ENCODE measurements at places on chromosomes 4 and X.

- DNase-seq, result no peak
These were observed 800.2 kb upstream of the TENM3 start for GRCh38 chr4:181443021-181443420.

- DNase-seq, result no peak
These were observed 7.8 kb downstream of the DIAPH2 start for GRCh38 chrX:96692454-96692853.

- no peak for DNase-seq
These were observed 26.7 kb upstream of the TBC1D19 start for GRCh38 chr4:26557164-26557563.

GRCh38 chr4:891747-892146 is 40.4 kb downstream of the GAK start:
- DNase-seq, result no peak

GRCh38 chrX:97400492-97400891 is 516.8 kb downstream of the RPA4 start:
- no peak for DNase-seq

GRCh38 chr4:154132406-154132805 is 343.5 kb upstream of the SFRP2 start:
- no peak for DNase-seq

- no peak for DNase-seq
These were observed 35.7 kb downstream of the ADH5 start for GRCh38 chr4:99052902-99053301.

GRCh38 chrX:111481896-111482295 is 29.5 kb upstream of the SERTM2 start:
- no peak for DNase-seq

DNA sequence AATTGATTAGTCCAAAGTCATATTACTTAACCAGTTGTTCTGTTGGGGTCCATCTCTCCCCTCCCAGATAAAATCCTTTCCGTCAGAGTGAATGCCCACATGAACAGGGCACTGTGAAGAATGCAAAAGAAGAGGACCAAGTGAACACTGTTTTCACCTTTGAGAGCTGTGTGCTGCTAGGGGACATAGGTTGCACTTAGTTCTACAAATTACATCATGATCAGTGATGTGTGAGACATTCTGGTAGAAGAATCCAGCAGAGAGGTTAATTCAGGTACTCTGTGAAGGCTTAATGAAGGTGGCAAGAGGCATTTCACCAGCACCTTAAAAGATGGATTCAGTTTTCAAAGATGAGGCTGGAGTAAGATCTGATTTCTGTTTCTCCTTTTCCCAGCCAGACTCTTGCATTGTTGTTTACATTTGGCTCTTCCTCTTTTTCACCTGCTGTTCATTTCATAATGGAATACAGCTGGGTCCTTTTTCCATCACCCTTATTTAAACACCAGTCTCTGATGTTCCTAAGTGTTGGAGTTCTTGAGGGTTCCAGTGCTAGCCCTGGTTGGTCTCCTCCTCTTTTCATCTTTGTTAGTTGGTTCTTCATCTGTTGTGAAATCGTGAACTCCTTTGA is 10.9 kb downstream of the GAB1 start:
- no peak for DNase-seq

DNA sequence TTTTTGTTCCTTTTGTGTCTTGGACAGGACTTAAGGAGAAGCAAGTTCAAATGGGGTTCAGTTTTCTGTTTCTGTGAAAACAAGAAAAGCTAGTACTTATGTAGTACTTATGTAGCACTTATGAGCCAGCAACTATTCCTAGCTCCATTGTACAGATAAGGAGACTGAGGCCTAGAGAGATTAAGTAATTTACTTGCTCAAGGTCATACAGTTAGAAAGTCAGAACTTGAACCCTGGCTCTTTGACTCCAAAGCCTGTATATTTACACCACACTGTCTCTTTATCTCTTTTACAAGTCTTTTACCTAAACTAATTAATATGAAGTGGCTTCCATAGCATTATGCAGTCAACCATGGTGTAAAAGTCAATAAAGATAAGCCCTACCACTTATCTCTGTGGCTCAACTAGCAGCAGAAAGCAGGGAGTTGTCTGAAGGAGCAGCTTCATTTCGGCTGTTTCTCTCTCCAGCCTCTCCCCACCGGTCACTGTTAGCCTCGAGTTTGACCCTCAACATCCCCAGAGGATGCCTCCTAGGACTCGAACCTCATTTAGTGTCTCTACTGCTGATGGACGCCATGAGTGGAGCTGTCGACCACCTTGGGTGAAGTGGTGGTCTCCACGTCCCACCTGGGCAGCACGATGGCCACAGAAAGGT is 209.9 kb downstream of the SHROOM3 start:
- DNase-seq, result no peak

DNA sequence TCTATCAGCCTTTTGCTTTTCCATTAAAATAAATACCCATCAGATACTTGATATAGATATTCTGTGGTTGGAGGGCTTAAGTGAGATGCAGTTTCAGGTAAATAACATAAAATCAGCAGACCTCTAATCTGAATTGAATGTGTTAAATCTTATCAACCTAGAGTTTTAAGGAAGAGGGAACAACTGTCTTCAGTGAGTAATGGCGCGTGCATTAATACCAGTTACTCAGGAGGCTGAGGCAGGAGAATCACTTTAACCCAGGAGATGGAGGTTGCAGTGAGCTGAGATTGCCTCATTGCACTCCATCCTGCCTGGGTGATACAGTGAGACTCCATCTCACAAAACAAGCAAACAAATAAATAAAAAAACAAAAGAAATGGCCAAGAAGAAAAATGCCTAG is 54.3 kb downstream of the FAT4 start:
- DNase-seq, result no peak

DNA sequence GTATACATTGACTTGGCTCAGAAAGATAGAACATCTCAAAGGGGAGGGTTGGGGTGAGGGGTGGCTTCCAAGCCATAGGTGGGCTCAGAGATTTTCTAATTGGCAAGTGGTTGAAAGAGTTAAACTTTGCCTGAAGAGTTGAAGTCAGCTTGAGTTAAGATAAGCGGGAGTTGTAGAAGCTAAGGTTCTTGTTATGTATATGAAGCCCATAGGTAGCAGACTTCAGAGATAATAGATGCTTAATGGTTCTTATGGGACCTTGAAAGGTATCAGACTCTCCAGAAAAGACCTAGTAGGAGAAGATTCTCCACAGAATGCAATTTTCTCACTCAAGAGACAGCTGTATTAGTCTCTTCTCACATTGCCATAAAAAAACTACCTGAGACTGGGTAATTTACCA is 599.1 kb upstream of the CPEB2 start:
- DNase-seq, result no peak

- DNase-seq, result peak; percentile 43
These were observed 29.8 kb downstream of the ACOX3 start for GRCh38 chr4:8410641-8411271.

DNA sequence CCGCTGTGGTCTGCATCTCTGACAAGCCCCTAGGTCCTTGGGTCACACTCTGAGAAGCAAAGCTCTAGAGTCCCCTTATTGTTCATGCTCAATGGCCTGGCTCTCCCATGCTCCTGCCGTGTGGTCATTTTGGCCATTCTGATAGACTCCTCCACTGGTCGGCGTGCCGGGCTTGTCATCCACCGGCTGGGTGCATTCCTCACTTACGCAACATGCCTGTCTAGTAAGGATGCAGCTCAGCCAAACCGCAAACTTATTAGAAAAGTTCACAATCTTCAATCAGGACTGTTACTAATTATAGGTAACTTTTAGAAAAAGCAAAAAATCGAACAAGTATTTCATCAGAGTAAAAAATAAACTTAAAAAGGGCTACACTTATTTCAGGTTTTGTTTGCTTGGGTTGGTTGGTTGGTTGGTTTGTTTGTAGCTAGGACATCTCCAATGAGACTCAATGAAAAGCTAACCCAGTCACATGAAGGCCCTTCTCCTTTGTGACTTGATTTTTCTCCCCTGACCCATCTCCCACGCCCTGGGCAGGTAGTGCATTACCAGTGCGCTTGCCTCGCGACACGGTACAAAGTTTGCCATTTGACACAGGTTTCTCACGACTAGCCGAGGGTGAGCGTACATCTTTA is 41.0 kb downstream of the IRF2 start:
- DNase-seq, result peak; percentile 74

DNA sequence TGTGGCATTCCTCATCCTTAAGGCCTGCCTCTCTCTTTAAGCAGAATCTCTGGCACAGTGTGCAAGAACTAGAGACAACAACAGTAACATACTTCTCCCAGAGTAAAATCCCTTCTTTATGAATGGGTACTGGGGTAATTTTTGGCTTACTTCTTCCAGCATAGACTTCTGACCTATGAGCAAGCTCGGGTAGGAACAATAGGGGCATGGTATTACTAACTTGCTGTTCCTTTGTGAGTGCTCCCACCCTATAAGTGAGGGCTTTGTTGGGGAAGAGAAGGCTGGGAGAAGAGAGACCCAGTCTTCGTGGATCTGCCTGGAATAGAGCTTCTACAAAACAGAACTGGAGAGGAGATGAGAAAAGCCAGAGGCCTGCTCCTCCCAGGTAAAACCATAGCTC is 30.2 kb downstream of the CLDN2 start:
- DNase-seq, result no peak

DNA sequence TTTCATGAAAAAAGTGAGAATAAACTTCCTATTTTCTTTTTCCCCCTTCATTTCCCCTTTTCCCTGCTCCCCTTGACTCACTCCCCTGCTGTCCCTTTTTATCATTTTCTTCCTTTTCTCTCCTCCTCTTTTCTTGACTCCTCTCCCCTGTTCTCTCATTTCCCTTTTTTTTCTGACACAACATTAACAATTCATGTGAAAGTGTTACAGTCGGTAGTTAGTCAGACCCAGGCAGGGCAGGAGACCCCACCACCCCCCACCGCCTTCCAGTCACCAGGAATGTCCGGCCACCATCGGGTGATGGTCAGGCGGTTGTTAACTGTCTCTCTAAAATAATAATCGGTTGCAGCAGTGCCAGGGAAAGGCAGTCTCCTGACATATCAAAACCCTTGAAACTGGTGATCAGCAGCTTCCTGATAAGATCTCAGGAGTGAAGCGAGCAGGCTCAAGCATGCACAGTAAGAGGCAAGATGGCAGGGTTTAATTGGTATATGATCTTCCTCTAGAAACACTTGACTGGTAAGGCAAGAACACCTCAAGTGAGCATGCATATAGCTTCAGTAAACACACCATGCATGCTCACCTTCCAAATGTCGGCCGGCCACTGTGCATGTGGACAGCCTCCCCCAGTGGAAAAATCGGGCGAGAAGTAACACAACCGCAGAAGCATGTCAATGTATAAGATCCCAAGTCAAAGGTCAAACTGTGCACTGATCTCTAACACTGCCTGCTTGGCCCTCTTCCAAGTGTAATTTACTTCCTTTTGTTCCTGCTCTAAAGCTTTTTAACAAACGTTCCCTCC is 191.4 kb downstream of the NDST4 start:
- DNase-seq, result no peak

DNA sequence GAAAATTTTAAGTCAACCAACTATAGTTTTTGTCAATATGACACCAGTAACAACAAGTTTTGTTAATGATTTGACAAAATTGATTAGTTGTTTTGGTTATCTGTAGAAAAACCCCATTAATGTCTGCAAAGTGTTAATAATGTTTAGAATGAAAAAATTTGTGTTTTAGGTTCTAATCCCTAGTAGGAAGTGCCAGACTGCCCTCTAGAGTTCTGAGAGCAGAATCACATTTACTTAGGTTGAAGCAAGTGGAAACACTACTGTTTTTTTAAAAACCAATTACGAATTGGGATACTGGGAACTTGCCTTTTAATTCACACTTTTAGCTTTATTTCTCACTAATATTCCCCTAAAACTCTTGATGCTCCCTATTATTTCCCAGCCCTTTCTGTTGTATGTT is 101.1 kb upstream of the CYLC1 start:
- peak; percentile 0 for DNase-seq

DNA sequence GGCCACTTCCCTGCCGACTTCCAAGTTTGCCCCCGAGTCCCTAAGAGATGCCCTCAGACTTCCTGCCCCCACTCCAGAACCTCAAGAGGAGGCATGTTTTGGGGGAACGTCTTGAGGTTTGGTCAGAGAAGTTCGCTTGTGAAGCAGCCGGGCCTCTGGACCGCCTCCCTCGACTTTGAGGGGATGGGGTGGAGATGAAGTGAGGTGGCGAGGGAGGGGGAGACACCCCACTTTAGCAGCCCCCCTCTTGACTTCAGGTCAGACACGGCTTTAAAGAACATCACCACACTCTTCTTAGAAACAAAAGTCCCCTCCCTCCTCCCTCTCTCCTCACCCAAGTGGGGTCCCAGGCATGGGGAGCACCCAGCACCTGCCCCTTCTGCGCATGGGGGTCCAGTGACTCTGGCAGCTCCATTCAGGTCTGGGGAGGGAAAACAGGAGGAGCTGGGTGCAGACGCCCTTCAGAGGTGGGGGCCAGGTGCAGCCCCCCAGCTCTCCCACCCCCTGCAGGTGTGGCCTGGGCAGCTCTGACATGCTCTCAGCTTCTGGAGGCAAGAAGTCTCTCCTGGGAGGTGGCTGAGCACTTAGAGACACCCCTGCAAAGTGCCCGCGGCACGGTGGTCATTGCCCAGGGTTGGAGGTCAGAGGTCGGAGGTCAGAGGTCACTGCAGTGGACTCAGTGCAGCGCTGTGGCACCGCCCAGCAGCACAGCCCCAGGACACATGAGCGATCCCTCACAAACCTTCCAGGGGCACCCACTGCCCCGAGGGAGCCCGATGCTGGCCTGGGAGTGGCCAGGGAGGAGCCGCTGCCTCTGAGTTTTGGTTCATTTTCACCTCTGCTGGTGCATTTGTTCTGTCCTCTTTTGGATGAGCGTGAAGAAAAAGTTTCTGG is 108.8 kb downstream of the CPZ start:
- no peak for DNase-seq

- DNase-seq, result no peak
These were observed 12.3 kb downstream of the SCARB2 start for GRCh38 chr4:76201276-76201675.

DNA sequence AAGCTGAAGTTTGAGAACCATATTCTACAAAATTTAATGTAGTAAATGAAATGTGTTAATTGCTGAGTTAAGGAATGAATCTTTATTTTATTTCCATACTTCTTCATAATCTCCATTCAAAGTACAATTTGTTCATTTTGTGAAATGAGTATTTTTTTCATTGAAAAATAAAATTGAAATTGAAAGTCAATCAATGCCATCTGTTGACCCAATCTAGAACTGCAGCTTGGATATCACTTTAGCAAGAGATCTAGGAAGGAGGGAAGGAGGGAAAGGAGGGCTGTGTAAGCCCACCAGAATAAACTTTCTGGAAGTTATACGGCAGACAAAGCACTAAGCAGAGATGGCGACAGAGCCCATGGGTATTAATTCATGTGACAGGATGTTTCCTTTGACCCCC is 128.4 kb downstream of the ZMAT1 start:
- DNase-seq, result no peak

GRCh38 chr4:149980121-149980682 is 98.0 kb upstream of the DCLK2 start:
- no peak for DNase-seq

DNA sequence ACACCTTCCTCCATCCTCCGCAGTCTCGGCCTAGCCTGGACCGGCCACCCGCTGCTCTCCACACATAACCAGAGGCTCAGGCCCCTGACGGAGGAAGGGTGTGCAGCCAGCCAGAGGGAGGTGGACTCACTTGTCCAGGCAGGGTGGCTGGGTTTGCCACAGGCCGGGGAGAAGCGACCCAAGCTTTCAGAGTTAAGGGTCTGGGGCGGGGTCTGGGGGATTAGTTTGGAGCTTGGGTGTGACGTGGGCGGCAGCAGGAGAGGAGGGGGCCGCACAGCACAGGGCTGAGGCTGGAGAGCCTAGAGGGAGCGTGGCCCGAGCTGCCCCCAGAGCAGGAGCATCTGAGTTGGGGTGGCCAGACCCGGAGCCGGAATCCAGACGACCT is 22.4 kb upstream of the CPLX1 start:
- no peak for DNase-seq

Data from inflammatory macrophage treated with lipopolysaccharide for 1 hour (primary cell).